ENCODE measurements at places on chromosomes 2 and 18.
A peak's percentile ranks its signal among the peaks of the same experiment; 100 is the strongest.

DNA sequence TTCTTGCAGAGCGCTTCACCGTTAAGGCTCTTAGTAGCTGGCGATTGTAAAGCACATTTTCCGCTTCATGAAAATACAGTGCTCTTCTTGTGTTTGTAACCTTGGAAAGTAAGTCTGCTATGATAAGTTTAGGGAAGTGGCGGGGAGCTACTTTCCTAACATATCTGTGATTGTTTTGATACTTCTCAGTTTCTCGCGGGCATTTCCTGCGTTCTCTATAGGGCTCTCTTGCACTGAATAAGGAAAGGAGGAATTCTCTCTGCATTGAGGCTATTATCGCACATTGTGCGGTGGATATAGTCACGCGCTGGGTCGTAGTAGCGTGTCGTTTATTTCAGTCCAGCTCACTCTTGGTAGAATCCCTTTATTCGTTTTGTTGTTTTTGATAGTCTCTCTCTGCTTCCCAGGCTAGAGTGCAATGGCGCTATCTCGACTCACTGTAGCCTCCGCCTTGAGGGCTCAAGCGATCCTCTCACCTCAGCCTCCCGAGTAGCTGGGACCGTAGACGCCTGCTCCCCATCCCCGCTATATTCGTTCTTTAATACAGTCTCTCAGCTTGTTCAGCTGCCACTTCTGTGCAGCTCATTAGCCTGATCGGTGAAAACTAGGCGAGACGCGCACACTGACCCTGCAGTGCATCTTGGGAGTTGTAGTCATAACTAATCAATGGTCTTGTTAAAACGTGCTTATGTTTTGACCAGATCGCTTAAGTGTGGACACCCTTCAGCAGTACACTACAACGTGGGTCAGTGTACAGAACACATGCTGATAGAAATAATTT, 1.0 kb upstream of the PPP4R3B start:
- DNase-seq: peak; percentile 48

DNA sequence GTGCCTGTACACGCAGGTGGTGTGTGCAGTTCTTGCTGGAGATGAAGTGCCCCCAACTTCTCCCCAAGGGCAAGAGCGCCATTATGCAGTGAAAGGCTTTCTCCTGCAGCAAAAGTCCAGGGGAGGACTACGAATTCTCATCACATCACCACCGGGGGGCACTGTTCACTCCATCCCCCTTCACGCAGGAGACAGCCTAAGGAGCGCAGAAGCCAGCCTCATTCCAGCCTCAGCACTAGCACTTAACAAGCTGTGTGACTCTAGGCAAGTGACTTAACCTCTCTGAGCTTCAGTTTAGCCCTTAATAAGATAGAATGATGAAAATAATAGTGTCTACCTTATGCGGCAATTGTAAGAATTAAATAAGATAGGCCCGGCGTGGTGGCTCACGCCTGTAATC, 32.3 kb downstream of the DNMT3A start:
- DNase-seq: peak; percentile 65

DNA sequence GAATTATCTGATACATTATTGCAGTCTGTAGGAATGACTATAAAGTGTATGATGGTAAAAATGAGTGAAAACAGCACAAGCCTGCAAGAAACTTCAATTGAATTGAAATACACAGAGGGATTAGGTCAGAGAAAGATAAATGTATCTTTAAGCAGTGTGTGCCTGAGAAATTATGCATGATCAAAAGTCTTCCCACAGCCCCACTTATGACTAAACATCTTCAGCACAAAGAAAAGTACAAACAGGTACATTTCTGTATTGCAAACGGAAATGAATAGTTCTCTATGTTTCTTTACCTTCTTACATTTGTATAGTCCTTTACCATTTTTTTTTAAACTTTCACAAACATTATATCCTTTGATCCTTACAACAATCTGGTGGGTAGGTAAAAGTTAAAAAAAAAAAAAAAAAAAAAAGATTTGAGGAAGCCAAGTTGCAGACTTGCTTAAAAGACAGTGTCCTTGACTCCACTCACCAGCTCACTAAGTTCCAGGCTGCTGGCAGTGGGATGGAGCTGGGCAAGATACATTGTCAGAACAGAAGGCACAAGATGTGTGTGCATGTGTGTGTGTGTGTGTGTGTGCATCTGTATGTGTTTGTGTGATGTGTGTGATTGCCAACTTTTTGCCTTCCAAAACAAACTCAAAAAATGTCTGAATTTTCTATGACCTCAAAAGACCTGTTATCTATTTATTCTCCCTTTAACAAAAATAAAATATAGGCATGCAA, 423.7 kb upstream of the ACVR2A start:
- no peak for DNase-seq

- DNase-seq: no peak
Observed at GRCh38 chr2:231726276-231726675, 18.0 kb downstream of the PTMA start.

DNA sequence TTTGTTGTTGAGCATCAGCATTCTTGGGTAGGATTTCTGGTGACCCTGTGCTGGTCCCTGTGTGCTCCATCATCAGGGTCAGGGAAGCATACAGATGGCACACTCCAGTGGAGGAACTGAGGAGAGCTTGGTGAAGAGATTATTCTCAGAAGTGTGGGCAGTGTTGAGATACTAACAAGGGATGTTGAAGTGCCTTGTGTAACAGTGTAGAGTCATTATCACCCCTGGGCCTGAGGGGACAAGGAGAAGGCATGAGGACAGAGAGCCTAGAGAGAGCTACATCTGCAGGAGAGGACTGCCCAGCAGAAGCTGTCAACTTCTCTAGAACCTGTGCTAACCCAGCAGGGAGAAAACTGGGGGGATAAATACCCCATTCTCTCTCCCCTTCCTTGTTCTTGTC, 189.0 kb downstream of the PLCL1 start:
- no peak for DNase-seq

DNA sequence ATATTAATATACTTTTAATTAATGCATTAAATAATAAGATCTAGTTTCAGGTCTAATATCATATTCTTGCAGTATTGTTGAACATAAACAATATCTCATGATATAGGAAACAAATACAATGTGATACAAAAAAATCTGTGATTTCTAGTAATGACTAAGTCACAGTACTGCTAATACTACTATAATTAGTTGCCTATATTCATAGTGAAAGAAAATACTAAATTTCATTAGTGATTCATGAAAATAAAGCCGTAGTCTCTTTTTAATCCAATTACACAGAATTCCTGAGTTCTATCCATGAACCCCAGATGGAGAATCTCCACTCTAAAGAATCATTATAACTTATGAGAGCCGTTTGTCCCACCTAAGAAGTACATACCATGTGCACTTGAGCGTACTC, 266.3 kb upstream of the ACVR2A start:
- no peak for DNase-seq

DNA sequence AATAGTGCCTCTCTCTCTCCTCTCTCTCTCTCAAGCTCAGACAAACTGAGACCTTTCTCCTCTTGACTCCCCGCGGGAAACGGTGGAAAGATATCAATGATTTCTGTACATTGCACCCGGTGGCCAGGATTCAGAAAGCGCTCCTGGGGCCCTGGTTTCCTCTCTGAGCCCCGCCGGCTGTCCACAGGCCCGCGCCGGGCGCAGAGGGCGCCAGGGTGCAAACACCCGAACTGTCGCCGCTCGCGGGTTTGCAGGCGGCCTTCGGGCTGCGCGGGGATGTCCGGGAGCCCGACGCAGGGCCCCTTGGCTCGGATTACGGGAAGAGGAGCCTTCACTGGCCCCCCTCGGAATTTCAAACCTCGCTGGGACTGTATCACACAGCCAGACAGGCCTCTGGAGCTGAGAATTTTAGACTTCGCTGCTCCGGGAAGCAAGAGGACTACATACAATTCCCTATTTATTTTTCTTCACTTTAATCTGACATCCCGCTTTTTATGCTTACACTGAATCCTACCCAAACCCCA, 5.2 kb upstream of the EN1 start:
- DNase-seq: no peak

DNA sequence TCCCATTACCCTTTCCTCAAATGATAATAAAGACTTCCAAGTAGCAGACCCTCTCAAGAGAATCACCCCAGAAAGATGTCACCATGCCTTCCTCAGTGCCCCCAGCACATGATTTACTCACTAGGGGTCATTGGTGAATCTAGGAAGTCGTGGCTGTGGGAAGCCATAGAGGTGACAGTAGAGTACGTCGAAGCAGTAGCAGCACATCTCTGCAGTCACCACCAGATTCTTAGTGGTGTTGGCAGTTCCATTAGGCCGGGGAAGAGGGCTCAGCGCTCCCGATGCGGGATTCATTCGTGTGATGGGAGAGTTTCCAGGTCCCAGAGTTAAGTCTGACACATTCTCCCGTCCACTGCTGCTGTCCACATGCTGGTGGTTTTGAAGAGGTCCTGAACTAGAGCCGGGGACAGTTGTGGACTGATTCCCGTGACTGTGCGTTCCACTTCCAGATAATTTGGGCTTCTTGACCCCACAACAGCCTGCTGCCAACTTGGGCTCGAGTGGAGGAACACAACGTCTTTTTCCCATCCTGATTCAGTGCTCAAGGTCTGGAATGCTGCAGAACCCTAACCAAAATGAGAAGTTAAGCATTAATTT, 12.0 kb downstream of the AMMECR1L start:
- DNase-seq: no peak

DNA sequence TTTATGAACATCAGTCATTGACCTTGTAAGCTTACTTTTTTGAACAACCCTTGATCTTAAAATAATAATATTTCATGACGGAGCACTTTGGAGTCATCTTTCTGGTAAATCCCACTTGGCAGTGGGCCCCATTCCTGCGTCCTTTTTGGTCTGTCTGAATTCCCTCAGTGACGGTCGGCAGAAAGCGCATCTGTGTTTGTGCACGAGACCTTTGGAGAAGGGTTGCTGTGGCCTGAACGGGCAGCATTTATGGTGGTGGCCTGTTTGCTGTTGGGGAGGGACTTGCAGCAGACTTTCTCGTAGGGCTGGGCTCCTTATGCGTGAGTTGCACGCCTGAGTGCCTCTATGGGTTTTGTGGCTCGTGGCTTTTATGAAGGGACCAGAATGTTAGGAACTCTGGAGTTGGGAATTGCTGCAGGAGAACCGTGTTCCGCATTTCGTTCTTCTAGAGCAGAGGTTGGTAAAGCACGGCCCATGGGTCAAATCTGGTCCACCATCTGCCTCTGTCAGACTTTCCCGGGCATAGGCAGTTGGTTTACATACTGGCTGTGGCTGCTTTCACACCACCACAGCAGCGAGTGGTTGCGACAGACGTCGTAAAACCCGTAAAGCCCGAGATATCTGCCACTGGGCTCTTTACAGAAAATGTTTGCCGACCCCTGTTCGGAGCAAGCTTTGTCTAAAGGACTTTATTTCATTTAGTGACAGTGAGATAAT, 30.8 kb downstream of the LPIN1 start:
- no peak for DNase-seq

GRCh38 chr2:223597076-223597475, 5.1 kb downstream of the SCG2 start:
- no peak for DNase-seq

DNA sequence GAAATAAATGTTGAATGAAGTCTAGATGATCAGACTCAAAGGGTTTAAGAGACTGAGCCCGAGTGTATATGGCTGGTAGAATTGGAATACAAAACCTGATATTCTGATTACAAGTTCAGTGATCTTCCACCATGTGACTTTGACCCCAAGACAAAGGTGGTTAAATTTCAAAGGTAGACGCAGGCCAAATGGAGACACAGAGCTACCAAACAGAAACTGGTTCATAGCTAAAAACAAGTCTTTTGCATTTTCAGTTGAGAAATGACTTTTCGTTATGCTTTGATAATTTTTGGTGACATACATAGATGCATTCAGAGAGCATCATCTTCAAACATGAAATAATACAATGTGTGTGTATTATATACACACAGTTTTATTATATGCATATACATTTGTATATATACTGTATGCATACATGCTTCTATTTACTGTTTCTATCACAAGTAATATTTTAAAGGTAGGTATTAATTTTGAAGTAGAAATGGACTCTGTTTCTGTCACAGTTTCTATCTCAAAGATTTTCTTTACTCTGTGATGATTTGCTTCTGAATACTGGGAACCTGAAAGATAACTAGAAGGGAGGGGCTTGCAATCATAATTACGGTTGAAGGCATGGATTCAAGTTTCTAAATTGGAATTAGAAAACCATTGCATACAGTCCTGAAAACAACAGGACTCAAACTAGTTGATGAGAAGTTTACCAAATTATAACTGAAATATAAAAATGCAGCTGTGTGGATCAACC, 142.3 kb downstream of the ABCA12 start:
- no peak for DNase-seq

GRCh38 chr18:79962835-79963657, 1.4 kb upstream of the HSBP1L1 start:
- DNase-seq: peak; percentile 70

DNA sequence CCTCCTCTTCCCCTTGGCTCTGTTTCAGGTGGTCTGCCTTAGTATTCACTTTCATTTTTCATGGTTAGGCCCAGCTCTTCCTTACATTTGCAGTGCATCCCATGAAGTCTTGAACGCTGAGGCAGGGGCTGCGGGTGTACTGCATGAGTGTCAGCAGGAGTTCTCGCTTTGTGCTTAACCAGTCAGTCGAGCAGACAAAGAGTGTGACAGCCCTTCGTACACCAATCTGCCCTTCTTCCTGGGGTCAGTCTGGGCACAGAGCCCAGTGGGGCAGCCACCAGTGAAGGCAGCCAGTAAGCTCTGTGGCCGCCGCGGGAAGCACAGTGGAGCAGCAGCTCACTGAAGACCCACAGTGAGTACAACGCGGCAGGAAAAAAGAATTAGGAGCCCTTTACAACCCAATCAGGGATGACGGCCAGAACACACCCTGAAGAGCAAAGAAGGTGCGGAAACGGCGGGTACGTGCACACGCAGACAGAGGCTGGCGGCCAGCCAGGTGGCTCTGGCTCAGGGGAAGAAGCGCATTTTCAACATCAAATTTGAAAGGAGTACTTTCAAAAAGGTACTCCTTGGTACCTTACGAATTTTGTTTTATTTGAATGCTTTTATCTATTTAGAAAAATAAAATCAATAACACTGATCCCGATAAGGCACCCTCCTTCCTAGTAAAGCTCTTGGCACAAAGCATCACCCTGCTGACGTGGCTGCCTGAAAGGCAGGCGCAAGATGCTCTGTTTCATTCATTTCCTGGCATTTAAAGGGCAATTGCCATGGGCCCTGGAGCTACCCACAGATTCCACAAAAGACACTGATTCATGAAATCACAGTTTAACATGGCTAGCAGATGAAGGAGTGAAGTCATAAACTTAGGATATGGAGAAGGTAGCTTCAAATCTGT, 47.0 kb upstream of the SEMA4C start:
- DNase-seq: no peak

- DNase-seq: no peak
Observed at GRCh38 chr18:13487237-13487636, 239.1 kb downstream of the FAM210A start.

GRCh38 chr2:142965443-142965842, 88.0 kb downstream of the KYNU start:
- no peak for DNase-seq

GRCh38 chr2:24382363-24383073, 22.2 kb upstream of the ITSN2 start:
- peak; percentile 27 for DNase-seq
